ENCODE measurements at places on chromosomes 2 and 18.

DNA sequence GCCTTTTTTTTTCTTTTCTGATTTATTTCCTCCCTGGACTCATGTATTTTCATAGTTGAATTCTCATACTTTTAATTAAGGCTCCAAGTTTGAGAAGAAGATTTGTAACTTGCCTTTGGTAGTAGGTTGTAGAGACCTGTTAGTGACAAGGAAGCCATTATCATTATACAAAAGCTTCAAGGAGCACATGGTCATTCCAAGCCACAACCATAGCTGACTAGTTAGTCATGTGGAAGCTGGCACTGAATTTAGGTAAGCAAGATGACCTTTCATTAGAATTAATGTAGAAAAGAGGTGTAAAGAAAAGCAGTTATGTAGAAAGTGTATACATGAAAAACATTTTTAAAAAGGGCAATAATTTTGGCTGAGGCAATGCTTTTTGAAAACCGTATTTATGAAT is 89.7 kb downstream of the LRP1B start:
- no peak for DNase-seq

DNA sequence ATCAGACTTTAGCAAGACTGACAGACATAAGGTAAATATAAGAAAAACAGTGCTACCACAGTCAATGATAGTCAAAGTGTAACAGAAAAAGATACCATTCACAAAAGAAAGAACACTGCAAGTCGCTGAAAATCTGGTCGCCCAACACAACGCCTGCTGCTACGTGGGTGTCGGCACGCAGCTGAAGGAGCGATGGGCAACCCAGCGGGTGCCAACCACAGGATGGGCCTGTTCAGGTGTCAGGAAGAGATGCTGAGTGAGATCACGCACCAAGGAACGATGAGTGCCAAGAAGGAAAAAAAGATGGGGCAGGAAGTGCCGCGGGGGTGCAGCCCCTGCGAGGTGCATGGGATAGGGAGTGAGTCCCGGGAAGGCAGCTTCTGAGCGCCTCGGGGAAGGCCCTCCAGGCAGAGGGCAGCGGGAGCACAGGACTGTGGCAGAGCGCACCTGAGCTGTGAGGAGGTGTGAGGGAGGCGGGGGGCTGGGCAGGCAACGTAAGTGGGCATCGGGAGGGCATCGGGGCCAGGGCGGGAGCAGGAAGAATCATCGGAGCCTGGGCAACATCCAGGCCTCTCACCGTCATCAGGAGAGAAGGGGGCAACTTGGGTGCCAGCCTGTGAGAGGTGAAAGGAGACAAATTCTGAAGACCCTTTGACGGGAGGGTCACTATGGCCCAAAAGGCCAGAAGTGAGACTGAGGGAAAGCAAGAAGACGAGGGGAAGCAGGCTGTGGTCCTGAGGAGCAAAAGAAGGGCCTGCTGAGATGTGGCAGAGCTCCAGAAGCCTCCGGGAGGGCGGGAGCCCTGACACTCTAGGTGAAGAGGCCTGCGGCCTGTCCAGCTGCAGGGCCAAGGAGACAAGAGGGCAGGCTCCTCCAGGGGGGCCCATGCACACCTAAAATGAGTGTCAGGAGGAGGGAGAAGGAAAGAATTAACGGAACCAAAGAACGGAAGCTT is 14.8 kb upstream of the MTERF4 start:
- DNase-seq = no peak

DNA sequence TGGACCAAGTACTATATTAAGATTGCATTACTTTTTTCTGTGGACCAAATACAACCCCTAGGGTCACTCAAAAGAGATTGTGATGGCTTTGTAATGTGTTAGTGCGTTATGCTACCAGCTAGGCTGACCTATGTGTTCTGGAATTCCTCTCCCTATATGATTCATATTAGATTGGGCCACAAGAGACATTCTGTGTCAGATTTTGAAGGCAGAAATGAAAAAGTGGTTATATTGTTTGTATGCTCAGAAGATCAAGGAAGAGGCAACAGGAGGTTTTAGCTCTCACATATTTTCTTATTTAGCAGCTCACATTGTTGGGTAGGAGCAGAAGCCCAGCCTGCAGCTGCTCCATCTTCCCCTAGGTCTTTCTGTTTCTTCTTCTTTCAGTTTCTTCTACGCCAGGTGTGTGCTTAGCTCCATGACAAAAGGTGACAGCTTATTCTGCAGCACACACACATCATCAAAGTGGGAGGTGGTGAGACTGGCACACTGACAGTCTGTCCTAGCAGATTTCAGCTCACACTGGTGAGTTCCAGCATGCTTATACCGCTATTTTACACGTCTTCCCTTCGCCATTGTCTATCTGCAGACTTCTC is 156.8 kb upstream of the UBE2E3 start:
- DNase-seq = no peak

DNA sequence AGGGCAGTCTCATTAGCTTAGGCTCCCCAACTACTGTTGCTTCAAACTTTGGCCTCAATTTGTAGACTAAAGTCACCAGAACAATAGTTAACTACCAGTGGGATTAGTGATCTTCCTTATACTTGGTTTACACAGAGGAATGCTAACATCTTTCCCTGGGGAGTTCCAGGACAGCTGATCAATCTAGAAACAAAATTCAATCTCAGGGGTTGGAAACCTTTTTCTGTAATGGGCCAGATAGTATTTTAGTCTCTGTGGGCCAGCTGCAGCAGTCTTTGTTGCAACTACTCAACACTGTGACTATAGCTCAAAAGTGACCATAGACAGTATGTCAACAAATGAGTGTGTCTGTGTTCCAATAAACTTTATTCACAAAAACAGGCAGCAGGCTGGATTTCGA is 85.7 kb downstream of the METTL8 start:
- DNase-seq = no peak

GRCh38 chr18:48922226-48922800 is 28.5 kb downstream of the SMAD7 start:
- no peak for DNase-seq

GRCh38 chr2:69979902-69980807 is 18.7 kb upstream of the ASPRV1 start:
- no peak for DNase-seq
